Activated CD4-positive, alpha-beta T cell treated with anti-CD3 and anti-CD28 coated beads, Interleukin-2, amount 10 ng/mL, durations not matched to agents 24 days and 14 days (primary cell): ENCODE measurements at places on chromosomes 4 and X.
A peak's percentile ranks its signal among the peaks of the same experiment; 100 is the strongest.

DNA sequence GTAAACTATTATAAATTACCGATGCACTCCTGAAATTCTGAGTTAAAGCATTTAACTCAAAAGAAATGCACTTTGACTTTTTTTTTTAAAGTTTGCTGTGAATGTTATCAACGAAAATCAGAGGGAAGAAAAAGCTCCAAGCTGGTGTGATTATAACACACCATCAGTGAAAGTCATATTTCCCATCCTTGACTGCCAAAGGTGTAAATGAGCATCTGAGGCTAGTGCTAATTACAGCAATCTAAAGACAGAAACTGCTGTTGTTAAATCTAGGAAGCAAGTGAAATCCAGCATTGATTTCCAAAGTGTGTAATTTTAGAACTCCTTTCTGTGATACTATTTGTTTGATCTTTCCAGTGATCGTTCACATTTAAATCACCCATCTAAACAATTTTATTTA lies 1538.8 kb downstream of the TECRL start:
- no peaks in the 10 kb centered on the region for H3K4me1 ChIP-seq
- H3K36me3 ChIP-seq, result no peaks in the 10 kb centered on the region
- DNase-seq, result no peak
- H3K27ac ChIP-seq, result no peak overlapping the region

GRCh38 chrX:107563824-107564223 lies 64.5 kb upstream of the PRPS1 start:
- H3K27ac ChIP-seq, result no peak overlapping the region
- no peak for DNase-seq
- H3K4me1 ChIP-seq, result no peaks in the 10 kb centered on the region
- no peak overlapping the region for H3K4me3 ChIP-seq

GRCh38 chr4:102311912-102312311 lies 33.4 kb downstream of the SLC39A8 start:
- H3K4me3 ChIP-seq, result no peak overlapping the region

GRCh38 chr4:37516057-37516775 lies 170.0 kb downstream of the RELL1 start:
- H3K27me3 ChIP-seq, result no peaks in the 10 kb centered on the region
- DNase-seq, result no peak
- no peaks in the 10 kb centered on the region for H3K4me1 ChIP-seq
- no peak overlapping the region for H3K27ac ChIP-seq
- no peaks in the 10 kb centered on the region for H3K36me3 ChIP-seq

DNA sequence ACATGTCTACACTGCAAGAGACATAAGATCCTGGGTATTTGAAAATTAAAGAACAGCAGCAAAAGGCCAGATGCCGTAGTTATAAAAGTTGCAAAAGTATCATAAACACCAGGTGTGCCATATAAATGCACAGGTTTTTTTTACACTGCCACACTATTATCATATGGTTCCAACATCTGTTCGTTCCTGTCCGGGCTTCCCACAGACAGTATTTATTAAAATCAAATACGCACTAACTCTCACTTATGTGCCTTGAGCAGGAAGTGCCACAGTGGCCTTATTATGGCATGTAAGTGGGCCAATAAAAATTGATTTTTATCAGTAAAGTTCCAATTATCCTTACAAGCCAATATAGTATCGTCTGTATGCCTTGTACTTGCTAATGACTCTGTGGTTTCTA lies 873.2 kb downstream of the RPA4 start:
- H3K27me3 ChIP-seq, result no peaks in the 10 kb centered on the region
- no peaks in the 10 kb centered on the region for H3K4me1 ChIP-seq
- no peaks in the 10 kb centered on the region for H3K36me3 ChIP-seq
- no peak overlapping the region for H3K4me3 ChIP-seq
- no peak for DNase-seq

DNA sequence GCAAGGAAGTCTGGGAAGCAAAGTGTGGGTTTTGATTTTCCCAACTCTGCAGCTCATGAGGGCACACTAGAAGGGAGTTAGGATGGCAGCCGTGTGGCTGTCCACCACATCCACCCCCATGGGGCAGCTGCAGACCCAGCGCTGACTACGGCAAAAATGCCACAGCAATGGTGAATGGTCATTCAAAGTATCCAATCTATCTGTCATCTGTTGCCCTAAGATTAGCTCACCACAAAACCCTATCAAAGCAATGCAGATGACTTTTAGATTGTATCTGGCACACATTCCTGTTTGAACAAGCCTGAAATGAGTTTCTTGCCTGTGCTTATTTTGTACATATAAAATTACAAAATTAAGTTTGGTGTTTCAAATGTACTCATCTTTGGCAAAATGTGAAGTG lies 29.7 kb upstream of the HPSE start:
- no peak for DNase-seq
- H3K36me3 ChIP-seq, result no peaks in the 10 kb centered on the region
- peaks cover 6% of the 10 kb centered on the region for H3K4me1 ChIP-seq
- H3K27ac ChIP-seq, result no peak overlapping the region

- no peak overlapping the region for H3K27ac ChIP-seq
- no peaks in the 10 kb centered on the region for H3K4me1 ChIP-seq
- no peak overlapping the region for H3K4me3 ChIP-seq
- DNase-seq, result no peak
- no peaks in the 10 kb centered on the region for H3K27me3 ChIP-seq
Observed at GRCh38 chrX:15410947-15411346, 26.7 kb upstream of the VEGFD start.

- no peak for DNase-seq
- H3K4me1 ChIP-seq, result no peaks in the 10 kb centered on the region
- no peaks in the 10 kb centered on the region for H3K27me3 ChIP-seq
Observed at GRCh38 chr4:107153228-107153627, 117.1 kb upstream of the DKK2 start.

GRCh38 chrX:138519296-138519695 lies 192.2 kb downstream of the FGF13 start:
- DNase-seq, result no peak
- no peaks in the 10 kb centered on the region for H3K4me1 ChIP-seq
- H3K27ac ChIP-seq, result no peak overlapping the region
- H3K27me3 ChIP-seq, result no peaks in the 10 kb centered on the region
- H3K4me3 ChIP-seq, result no peak overlapping the region

- peaks cover 13% of the 10 kb centered on the region for H3K27me3 ChIP-seq
- no peak overlapping the region for H3K27ac ChIP-seq
- H3K36me3 ChIP-seq, result no peaks in the 10 kb centered on the region
- peak; percentile 63 for DNase-seq
- no peaks in the 10 kb centered on the region for H3K4me1 ChIP-seq
Observed at GRCh38 chr4:168551945-168552695, 55.3 kb downstream of the PALLD start.

- H3K27ac ChIP-seq, result no peak overlapping the region
- no peak overlapping the region for H3K4me3 ChIP-seq
- no peak for DNase-seq
- no peaks in the 10 kb centered on the region for H3K36me3 ChIP-seq
Observed at GRCh38 chr4:153025406-153025805, 89.3 kb downstream of the FHDC1 start.

GRCh38 chrX:8632924-8633323 lies 99.0 kb downstream of the ANOS1 start:
- no peaks in the 10 kb centered on the region for H3K27me3 ChIP-seq
- no peak for DNase-seq
- no peaks in the 10 kb centered on the region for H3K4me1 ChIP-seq
- no peak overlapping the region for H3K27ac ChIP-seq

GRCh38 chrX:140318296-140318695 lies 186.6 kb downstream of the SOX3 start:
- H3K27me3 ChIP-seq, result no peaks in the 10 kb centered on the region
- H3K27ac ChIP-seq, result no peak overlapping the region
- DNase-seq, result no peak
- no peak overlapping the region for H3K4me3 ChIP-seq
- no peaks in the 10 kb centered on the region for H3K4me1 ChIP-seq
- no peaks in the 10 kb centered on the region for H3K36me3 ChIP-seq

- H3K4me1 ChIP-seq, result no peaks in the 10 kb centered on the region
- peaks cover 33% of the 10 kb centered on the region for H3K27me3 ChIP-seq
Observed at GRCh38 chr4:151854731-151855130, 93.9 kb upstream of the GATB start.

DNA sequence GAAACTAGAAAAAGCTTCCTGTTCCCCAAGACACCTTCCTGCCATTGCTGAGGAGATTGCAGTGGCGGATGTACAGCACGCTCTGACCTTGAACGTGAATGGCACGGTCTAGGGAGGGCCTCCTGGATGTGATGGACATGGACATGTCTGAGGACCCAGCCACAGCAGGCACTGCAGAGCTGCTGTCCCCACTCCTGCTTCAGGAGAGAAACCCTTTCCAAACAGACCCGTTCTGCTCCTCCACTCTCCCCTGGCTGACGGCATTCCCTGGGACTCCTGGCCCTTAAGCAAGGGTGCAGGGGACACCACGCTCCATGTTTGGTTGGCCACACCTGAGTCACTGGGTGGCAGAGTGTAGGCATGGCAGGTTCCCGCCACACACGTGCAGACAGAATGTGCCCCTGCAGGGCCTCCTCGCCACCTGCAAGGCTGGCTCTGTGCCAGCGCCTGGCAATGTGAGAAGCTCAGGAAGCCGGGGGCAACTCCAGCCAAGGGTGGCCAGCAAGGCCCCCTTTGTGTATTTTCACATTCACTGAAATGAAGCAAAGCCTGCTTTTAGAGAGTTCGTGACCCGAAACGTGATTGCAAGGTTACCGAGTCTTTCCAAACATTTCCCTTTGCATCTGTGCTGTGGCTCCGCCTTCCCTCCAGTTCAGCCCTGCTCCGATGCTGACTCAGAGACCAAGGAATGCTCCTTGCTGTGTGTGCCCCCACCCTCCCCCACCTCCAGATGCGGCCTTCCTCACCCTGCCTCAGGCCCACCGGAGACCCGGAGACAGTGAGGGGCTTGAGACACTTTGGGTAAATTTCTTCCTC lies 46.1 kb downstream of the HTRA3 start:
- H3K4me3 ChIP-seq, result no peak overlapping the region
- H3K4me1 ChIP-seq, result no peaks in the 10 kb centered on the region
- peaks cover 2% of the 10 kb centered on the region for H3K27me3 ChIP-seq
- no peaks in the 10 kb centered on the region for H3K36me3 ChIP-seq
- no peak for DNase-seq

GRCh38 chr4:79249881-79250503 lies 75.9 kb downstream of the NAA11 start:
- H3K27me3 ChIP-seq, result no peaks in the 10 kb centered on the region
- H3K27ac ChIP-seq, result no peak overlapping the region
- H3K4me3 ChIP-seq, result no peak overlapping the region
- no peaks in the 10 kb centered on the region for H3K36me3 ChIP-seq
- no peak for DNase-seq

DNA sequence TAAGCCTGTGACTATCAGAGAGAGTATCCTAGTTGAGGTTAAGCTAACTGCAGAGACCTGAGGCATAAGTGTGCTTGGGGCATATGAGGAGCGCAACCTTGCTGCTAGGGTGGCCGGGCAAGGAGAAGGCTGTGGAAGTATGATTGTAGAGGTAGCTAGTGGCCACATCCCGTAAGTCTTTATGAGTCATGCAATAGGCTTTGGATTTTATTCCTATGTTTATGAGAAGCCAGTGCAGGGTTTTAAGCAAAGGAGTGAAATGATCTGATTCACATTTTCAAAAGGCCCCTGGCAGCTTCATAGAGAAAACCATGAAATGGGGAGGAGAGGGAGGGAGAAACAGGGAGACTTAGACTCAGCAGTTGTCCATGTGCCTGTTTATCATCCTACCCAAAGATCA lies 92.1 kb upstream of the WDFY3 start:
- no peaks in the 10 kb centered on the region for H3K27me3 ChIP-seq
- no peak overlapping the region for H3K27ac ChIP-seq
- DNase-seq, result no peak
- no peaks in the 10 kb centered on the region for H3K4me1 ChIP-seq
- no peak overlapping the region for H3K4me3 ChIP-seq

DNA sequence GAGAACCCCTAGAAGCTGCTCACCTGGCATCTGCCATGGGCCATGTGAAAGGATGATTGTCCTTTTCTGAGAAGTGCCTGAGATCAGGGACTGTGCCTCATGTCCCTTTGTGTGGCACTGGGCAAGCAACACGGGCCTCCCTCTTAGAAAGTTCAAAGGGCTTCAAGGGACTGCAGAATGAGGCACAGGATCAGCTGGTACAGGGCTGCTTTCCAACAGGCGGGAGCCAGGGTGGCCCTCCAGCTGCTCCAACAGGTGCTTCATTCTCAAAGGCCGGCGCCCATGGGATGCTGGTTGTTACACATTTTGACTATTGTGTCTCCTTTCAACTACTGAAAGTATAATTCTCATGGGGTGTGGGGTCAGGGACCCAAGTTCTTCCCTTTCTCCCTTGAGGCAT lies 114.7 kb downstream of the ENPP6 start:
- no peak overlapping the region for H3K27ac ChIP-seq
- no peaks in the 10 kb centered on the region for H3K27me3 ChIP-seq
- DNase-seq, result no peak
- no peak overlapping the region for H3K4me3 ChIP-seq
- H3K36me3 ChIP-seq, result no peaks in the 10 kb centered on the region

DNA sequence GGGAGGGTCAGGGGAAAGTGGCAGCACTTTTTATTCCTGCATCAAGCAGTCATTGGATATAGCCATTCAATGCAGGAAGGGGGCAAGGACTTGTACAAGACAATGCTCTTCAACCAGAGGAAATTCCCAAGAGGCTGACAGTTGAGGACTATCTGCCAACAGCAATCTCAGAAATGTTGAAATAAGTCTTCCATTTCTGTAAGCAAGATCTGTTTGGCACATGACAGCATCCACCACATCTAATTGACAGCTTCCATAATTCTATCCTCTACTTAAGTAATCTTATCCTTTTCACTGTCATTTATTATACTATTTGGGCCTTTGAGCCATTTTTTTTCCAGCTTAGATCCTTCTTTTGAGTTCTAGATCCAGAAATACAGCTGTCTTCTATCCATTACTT lies 110.7 kb downstream of the CFAP299 start:
- peaks cover 4% of the 10 kb centered on the region for H3K36me3 ChIP-seq
- H3K27me3 ChIP-seq, result no peaks in the 10 kb centered on the region
- no peaks in the 10 kb centered on the region for H3K4me1 ChIP-seq
- DNase-seq, result no peak

- no peak for DNase-seq
- H3K4me3 ChIP-seq, result peak overlapping the region; percentile 78
- peak overlapping the region; percentile 90 for H3K27ac ChIP-seq
- H3K4me1 ChIP-seq, result peaks cover 24% of the 10 kb centered on the region
- H3K36me3 ChIP-seq, result no peaks in the 10 kb centered on the region
- H3K27me3 ChIP-seq, result no peaks in the 10 kb centered on the region
Observed at GRCh38 chrX:13474164-13474516, 95.3 kb upstream of the EGFL6 start.

DNA sequence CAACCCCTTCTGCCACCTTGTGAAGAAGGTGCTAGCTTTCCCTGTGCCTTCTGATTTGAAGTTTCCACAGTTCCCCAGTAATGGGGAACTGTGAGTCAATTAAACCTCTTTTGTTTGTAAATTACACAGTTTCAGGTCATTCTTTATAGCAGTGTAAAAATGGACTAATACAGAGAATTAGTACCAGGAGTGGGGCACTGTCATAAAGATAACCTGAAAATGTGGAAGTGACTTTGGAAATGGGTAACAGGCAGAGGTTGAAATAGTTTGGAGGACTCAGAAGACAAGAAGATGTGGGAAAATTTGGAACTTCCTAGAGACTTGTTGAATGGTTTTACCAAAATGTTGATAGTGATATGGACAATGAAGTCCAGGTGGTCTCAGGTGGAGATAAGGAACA lies 131.0 kb upstream of the HAND2 start:
- H3K4me1 ChIP-seq, result no peaks in the 10 kb centered on the region
- no peak overlapping the region for H3K27ac ChIP-seq
- no peak overlapping the region for H3K4me3 ChIP-seq
- H3K27me3 ChIP-seq, result no peaks in the 10 kb centered on the region
- H3K36me3 ChIP-seq, result no peaks in the 10 kb centered on the region
- no peak for DNase-seq
